ENCODE measurements at places on chromosomes 6 and 20.
A peak's percentile ranks its signal among the peaks of the same experiment; 100 is the strongest.

GRCh38 chr6:109441069-109441816 is 719 bp downstream of the SMPD2 start:
- peak; percentile 61 for DNase-seq

DNA sequence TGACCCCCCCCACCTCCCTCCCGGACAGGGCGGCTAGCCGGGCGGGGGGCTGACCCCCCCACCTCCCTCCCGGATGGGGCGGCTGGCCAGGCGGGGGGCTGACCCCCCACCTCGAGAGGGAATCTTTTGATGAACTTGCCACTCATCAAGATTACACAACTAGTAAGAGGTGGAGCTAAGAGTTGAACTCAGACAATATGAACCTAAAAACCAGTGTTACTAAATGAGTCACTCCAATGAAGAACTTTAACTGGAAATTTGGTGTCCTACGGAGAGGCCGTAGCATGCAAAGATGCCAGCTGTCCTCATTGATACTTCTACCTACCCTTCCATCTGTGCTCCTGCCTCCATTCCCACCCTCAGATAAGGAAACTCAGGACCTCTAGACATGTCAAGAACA is 42.8 kb downstream of the PFDN4 start:
- DNase-seq = no peak

DNA sequence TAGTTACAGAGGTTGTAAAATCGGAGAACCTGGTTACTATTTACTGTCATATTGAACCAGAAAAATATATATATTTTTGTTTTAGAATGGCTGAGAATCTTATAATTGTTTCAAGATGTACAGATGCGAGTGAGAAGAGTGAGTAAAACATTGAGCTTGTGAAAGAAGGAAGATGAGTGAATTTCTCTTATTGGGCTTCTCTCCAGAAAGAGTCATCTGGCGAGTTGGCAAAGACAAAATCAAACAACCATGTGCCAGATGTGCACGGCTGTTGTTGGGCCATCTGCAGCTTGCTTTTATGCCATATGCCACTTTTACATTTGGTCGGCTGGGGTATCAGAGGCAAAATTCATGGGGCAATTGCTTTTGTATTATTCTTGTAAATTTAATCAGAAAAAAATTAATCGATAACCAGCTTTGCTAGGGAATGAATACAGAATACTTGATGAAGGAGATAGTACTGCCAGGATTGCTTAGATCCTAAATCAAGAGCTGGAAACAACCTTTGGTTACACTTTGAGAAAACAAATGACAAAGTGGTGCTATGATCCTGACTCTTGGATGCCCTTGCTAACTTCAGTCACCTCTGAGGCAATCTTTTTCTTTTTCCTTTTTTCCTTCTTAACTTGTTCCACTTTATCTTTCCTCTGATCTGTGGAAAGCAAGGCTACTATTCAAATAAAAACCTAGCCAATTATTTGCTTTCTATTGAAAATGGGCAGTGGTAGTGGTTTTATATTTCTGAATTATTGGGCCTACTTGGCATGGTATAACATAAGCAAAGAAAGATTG is 97.1 kb upstream of the GRIK2 start:
- DNase-seq = no peak

GRCh38 chr6:78251931-78252330 is 599.1 kb downstream of the MEI4 start:
- DNase-seq = no peak

- no peak for DNase-seq
These were observed 248.8 kb upstream of the AFDN start for GRCh38 chr6:167577891-167578361.

GRCh38 chr6:5459346-5459745 is 198.0 kb downstream of the FARS2 start:
- DNase-seq = no peak

GRCh38 chr20:47620808-47621805 is 119.4 kb downstream of the NCOA3 start:
- DNase-seq = peak; percentile 27

DNA sequence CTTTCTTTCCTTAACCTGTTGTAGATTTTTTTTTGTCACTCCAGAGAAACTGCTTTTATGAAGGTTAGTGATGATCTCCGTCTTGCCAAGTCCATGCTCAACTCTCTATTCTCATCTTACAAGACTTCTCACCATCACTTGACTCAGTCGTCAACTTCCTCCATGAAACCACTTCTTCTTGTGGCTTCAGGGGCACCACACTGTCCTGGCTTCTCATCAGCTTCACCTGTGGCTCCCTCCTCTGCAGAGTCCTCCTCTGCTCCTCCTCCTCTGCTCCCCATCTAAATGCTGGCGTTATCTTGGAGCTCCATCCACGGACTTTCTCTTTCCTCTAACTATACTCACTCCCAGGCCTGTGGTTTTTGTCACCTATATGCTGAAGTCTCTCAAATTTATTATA is 187.5 kb downstream of the BACH2 start:
- DNase-seq = no peak

DNA sequence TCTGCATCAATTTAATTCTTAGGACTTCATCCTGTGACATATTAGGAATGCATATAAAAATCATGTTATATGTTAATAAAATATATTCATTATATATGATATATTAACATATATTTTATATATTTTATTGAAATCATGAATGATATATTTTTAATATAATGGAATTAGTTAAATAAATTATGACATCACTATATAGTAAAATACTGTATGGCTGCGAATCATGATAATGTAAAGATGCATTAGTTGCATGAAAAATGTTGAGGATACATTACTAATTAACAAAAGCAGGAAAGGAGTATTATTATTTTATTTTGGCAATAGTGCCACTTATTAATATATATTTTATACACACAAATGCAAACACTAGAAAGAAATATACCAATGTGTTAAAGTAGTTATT is 8.4 kb upstream of the RNF217 start:
- no peak for DNase-seq

- DNase-seq = no peak
These were observed 381.8 kb downstream of the CENPW start for GRCh38 chr6:126721581-126722160.

GRCh38 chr6:152004896-152005295 is 197.4 kb downstream of the ESR1 start:
- DNase-seq = no peak

DNA sequence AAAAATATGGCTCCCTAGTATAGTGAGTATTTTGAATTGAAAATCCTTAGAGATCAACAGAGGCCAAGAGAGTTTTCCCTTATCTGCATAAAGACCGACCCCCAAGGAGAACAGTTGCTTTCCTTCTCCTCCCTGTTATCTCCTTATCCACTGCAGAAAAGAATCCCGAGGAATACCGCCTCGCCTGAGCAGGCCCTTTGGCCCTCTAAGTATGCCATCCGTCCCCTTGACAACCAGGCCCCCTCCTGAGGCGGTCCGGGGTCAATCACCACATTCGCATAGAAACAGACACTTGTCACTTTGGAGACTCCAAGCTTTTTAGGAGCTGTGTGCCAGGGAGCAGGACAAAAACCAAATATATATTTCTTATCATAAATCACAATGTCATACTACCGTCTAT is 15.9 kb upstream of the GGTLC1 start:
- no peak for DNase-seq

GRCh38 chr6:115270953-115271352 is 789.7 kb downstream of the FRK start:
- DNase-seq = no peak

DNA sequence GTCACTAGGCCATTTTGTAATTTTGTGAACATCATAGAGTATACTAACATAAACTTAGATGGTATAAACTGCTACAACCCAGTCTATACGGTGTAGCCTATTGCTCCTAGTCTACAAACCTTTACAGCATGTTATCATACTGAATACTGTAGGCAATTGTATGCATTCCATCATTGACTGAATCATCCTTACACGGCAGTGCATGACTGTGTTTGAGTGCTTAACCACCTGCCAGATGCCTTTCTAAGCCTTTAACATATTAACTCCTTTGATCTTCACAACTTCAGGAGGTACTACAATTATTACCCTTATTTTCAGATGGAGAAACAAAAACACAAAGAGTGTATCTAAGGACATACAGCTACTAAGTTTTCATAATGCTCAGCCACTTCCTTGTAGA is 14.0 kb downstream of the DPPA5 start:
- no peak for DNase-seq

GRCh38 chr20:364905-365794 is 15.4 kb upstream of the TRIB3 start:
- DNase-seq = no peak

DNA sequence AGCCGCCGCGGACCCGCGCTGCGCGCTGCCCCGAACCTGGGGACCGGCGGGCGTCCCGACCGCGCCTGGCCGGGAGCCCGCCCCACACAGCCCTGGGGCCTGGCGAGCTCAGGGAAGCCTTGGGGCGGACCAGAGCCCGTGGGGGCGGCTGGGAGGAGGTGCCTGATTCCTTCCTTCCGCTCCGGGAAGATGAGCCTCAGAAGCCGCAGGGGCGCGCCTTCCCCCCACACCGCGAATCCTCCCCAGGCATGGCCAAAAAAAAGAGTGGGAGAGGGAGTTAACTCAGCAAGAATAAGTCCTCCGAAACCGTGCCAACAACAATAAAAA is at the start of gene CBLN4:
TSS of gene CBLN4 (minus strand) at position 131 of the 327 bp plus-strand sequence. CDS start 1,348 bp downstream, outside the sequence.
- no peak for DNase-seq

- DNase-seq = peak; percentile 92
These were observed at the start of gene CUTA for GRCh38 chr6:33417903-33418689. Gene CUTA, minus strand, starts transcription at chr6:33418107. Its CDS starts 107 bp downstream, at chr6:33418000.

GRCh38 chr6:155481215-155481614 is 25.6 kb upstream of the NOX3 start:
- no peak for DNase-seq

DNA sequence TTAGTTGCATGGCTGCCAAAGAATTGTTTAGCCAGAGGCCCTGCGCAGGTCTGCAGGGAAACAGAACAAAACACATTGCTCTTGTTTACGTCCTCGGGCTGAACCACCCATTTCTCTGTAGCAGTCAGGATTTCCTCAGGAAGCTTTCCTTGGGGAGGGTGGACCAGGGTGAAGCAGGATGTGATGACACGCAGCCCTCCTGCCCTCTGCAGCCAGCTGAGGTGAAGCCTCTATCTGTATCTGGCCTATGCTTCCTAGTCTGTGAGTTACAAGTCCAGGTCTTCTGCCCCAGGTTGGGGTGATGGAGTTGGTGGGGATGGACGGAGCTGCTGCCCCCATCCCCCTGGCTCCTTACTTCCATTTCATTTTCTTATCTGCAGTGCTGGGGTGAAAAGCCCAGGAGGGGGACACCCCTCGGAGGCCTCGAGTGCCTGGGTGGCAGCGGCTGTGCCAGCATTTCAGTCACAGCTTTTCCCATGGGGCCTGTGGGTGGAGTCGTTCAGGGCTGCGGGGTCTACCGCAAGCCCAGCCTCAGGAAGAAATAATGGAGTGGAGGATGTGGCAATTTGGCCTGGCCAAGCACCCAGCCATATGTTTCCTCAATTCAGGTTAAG is 24.9 kb downstream of the SASH1 start:
- DNase-seq = no peak

GRCh38 chr6:167232356-167232755 is 58.8 kb upstream of the UNC93A start:
- no peak for DNase-seq

GRCh38 chr6:16184551-16184950 is 53.8 kb upstream of the GMPR start:
- no peak for DNase-seq

GRCh38 chr6:132866762-132867449 is 52.5 kb downstream of the RPS12 start:
- no peak for DNase-seq

GRCh38 chr6:133360194-133360593 is 119.0 kb downstream of the EYA4 start:
- no peak for DNase-seq

DNA sequence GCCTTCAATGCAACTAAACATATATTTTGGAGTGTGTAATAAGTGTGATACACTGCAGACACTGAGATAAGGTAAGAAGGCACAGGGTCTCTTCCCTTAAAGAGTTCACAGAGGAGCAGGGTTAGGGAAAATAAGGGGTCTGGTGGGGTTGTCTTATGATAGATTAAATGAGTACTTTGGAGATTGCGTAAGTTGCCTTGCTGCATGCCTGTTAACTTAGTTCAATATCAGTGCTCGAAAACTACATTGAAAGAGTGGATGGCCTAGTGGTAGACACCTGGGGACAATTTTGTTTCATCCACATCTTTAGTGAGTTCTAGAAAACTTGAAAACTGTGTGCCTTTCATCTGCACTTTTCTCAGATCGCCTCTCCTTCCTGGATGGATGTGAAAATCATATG is 123.2 kb upstream of the BTBD3 start:
- no peak for DNase-seq

DNA sequence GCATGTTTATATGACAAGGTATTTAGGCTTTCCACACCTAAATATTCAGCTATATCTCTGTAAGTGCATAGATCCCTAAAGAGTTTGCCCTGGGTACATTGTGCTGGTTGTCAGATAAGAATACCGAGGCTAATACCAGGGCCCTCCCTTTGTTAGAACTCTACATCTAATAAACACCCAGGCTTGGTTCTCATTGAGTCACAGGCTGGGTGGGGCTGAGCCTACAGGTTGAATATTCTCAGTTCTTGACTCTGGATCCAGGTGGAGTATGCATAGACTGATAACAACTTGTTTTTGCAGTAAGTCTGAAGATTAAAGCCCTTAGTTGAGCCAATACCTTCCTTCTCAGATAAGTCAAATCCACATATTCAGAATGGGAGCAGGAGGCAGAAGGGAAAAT is 312.2 kb upstream of the FLRT3 start:
- no peak for DNase-seq

GRCh38 chr20:37538003-37538402 is 10.3 kb upstream of the BLCAP start:
- no peak for DNase-seq

- no peak for DNase-seq
These were observed 2.8 kb upstream of the LRRC1 start for GRCh38 chr6:53792016-53792415.
